Occipital lobe (tissue), 3 donors: ENCODE measurements at places on chromosomes 6 and 20. TPM values are rescaled to one million over a fixed set of nuclear protein-coding genes. Genes with fewer than 3 reads are reported as not detected.

GRCh38 chr6:41053041-41053440, at the start of gene APOBEC2:
TSS of gene APOBEC2 (plus strand) at chr6:41053202. CDS start at chr6:41053348, 146 bp downstream.
- no peak for DNase-seq

RARS2 gene
- 40.4 TPM for total RNA-seq

DNA sequence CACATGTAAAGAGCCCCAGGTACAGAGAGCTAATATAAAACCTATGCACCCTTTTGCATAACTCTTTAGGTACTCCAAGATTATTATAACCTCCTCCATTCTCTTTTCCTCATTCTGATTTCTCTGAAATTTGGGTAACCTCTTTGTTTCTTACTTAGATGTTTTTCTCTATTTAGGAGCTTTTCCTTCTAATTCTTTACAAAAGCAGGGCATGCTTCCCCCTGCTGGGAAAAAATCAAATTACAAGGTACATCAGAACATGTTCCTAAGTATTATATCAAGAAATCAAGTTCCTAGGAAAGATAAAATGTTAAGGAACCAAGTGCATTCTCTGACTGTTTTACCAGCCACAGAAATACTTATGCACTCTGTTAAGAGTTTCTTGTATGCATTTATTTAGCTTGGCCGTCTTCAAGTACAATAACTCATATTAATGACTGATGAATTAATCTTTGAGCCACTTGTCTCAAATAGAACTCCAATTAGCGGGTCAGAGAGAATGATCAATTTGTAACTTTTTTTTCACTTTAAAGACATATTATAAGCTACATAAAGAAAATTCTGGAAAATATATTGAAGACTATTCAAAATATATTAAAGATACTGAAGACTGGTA, 2.1 kb downstream of the KHDRBS2 start:
- no peak for DNase-seq

DNA sequence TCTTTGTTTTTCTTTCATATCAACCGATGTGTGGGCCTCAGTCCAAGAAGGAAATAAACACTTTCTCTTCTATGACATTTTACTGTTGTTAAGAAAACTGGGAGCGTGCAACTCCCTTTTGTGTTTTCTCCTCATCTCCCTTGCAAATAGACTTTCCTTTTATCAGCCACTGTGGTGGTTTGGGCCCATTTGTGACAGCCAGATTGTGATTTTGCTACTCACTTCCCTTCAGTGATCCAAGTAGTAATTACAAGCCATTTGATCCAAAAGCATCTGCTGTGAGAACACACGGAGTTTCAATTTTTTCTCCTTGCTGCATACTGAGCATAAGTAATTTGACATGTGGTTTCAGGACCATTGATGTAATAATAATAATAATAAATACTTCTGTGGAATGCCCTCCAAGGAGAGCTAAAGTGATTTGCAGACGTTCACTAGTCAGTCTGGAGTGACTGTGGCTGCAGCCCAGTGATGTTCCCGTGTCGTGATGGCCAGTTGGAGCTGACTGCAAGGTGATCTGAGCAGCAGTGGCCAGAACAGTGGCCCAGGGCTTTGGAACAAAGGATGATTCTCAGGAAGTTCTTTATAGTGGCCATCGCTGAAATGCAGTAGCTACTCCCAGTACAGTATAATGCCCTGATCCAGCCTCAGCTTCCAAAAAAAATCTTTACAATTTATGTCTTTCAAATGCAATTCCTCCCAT, 91.9 kb upstream of the CLDN20 start:
- no peak for DNase-seq

DNA sequence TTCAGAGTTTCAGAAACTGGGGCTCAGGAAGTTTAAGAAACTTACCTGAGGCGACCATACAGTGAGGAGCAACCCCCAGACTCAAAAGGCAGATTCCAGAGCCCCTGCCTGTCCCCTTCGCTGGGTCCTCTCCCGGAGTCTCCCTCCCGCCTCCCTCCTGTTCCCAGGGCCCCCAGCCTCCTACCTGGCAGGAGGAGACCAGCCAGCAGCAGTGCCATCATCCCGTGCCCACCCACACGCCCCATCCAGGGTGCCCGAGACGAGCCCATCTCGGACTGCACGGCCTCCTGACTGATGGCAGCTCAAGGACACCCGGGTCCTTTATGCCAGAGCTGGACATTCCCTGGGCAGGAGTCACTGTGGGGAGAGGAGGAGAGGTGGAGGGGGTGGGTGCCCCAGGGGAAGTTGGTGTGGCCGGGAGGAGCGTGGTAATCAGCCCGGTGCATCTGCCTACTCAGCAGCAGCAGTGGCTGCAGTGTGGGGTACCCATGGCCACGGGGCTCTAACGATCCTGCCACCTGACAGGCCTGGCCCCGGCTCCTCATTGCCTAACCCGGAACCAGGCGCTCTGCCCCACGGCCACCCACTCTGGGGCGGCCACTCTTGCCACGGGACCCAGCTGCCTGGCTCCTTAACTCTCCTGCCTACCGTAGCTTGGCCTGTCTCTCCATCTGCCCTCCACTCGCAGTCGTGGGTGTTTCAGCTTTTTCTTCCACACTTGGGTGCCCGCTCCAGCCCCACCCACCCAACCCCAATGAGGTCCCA, at the start of gene CDSN:
TSS of gene CDSN (minus strand) at position 296 of the 765 bp plus-strand sequence. CDS start at position 269, 27 bp downstream.
- DNase-seq: no peak

DNA sequence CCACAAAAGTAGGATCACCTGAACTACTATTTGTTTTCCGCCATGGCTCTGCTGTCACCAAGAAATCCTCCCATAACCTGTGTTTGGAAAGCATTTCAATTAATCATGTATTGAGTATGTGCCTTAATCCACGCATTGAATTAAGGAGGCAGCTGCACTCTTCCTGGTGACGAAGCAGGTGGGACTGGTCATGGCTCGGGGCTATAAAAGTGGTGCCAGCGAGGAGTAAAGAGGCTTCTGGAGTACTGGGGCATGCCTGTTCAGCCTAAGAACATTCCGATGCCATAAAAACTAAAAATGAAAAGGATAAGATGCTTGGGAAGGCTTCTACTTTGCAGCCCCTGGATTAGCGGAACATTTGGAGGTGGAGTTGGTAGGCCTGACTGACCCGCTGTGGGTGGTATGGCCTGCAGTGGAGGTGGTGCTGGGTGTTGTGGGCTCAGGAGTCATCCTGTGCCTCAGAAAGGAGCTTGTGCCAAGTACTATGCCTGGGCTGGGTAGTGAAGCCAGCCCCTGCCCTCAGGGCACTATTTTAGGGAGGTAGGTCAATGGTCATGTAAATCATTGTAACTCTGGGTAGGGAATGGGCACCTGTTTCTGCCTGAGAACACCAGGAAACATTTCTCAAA, 110.5 kb downstream of the B3GAT2 start:
- no peak for DNase-seq

GRCh38 chr6:33126101-33126714, 50.4 kb downstream of the HLA-DPB1 start:
- no peak for DNase-seq

DNA sequence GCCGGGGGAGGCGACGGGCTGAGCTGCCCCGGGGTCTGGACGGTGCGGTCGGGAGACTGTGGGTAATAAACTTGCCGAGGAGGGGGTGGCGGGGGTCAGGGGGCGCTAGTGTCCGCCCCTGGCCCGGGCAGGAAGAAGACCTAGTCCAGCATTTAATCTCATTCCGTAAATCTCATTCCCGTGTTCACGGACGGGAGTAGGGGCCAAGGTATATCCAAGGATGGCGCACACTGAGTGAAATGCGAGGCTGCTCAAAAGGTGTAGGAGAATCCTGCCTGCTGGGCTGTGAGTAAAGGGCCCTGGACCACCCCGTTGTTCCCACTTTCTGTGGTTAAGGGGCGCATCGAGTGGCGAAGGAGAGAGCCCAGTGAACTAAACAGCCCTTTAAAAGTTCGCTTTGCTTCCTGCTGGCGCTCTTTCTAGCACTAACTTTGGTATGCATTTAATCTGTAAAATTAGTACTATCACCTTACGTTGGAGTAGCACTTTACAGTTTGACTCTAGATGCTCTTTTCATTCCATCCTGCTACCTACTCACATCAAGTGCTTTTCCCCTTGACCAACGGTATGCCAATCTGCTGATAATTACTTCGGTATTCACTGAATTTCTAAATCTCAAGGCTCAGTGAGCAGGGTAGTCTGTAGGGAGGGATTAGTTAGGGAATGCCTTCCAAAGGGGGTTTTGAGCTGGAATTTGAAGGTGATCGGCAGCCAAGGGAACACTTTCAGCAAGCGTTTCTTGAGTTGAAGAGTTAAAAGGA, 730 bp downstream of the PARD6B start:
- no peak for DNase-seq

MEP1A gene
- not detected for total RNA-seq

NRSN1 gene
- 27.9 TPM for total RNA-seq

GRCh38 chr6:4346659-4347333, 211.4 kb upstream of the ECI2 start:
- DNase-seq: no peak

- DNase-seq: no peak
These were observed 6.8 kb upstream of the MRPS10 start for GRCh38 chr6:42224222-42225028.

GRCh38 chr6:24145690-24146131, 19.7 kb downstream of the NRSN1 start:
- no peak for DNase-seq

HACE1 gene
- 48.7 TPM for total RNA-seq
